ENCODE measurements at places on chromosomes 12 and 14.

- no peak for DNase-seq
Measured at GRCh38 chr12:71071536-71072097, 86.2 kb downstream of the TSPAN8 start.

DNA sequence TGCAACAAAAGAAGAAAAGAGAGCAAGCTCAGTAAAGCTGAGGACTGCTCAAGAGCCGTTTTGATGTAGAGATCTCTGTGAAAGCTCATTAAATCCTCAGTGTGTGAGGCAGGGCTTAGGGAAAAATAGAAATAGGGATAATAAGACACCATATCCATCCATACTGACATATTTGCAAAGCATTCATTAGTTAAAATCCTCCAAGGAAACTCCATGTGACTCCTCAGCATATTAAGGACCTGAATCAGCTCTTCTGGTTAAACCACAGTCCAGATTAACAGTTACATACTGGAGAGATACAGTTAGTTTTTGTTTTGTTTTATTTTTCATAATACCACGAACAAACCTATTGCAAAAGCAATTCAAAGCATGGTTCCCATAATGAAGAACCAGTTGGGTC lies 288.2 kb downstream of the PAWR start:
- no peak for DNase-seq

GRCh38 chr12:57724936-57725740 lies 13.4 kb downstream of the AGAP2 start:
- no peak for DNase-seq

DNA sequence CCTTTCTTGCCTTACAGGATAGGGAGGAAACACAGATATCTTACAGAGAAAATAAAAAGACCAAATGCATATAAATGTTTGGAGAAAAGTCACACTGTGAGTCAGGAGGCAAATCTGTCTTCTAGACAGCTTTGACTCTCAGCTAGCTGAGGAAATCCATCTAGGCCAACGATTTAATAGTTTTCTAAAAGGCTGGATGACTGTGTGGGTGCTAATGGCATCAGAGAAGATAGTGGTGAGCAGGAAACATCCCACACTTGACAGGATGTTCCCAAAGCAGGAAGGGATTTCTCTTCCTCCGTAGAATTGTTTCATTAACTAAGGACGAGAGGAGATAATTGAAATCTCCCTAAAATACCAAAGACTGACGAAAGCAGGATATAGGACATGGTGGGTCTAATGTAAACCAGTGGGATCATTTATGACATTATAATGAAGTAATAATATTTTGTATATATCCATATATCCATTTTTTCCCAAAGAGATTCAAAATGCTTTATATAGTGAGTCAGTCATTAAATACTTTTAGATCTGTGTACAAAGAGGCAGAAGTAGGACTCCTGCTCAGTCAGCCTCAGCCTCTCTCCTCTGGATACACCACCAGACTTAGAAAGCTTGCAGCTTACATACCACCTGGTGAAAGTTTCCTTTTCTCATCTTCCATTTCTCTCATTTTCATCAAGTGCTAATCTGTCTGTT lies 44.3 kb upstream of the PSMA6 start:
- no peak for DNase-seq

GRCh38 chr14:24080888-24081738 lies 9.8 kb downstream of the CPNE6 start:
- peak; percentile 87 for DNase-seq

- no peak for DNase-seq
Measured at GRCh38 chr12:10968765-10969456, 17.8 kb downstream of the TAS2R50 start.

DNA sequence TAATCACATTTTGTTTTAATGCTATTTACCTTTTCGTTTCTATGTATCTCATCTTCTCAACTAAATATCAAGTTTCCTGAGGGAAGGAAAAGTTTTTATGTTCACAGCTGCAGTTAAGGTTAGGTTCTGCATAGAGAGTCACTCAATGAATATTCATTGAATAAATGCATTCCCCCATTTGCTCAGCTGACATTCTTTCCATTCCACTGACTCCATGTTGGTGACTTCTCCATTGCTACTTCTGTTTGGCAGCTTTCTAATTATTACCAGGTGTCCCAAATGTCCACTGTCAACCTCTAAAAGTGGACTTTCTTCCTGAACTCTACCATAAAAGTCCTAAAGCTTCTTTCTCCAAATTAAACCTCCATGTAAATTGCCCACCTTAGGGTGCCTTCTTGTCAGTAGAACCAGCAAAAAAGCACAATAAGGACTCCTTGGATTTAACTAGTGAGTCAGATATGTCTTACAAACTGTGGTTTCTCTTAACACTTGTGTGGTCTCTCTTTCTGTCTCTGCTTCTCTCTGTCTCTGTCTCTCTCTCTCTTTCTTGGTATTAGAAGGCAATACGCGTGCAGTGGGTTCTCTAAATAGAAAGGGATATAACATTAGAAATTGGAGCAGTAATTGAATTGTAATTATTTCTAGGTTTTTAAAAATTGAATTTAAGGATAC lies 85.9 kb downstream of the TMEM117 start:
- no peak for DNase-seq

DNA sequence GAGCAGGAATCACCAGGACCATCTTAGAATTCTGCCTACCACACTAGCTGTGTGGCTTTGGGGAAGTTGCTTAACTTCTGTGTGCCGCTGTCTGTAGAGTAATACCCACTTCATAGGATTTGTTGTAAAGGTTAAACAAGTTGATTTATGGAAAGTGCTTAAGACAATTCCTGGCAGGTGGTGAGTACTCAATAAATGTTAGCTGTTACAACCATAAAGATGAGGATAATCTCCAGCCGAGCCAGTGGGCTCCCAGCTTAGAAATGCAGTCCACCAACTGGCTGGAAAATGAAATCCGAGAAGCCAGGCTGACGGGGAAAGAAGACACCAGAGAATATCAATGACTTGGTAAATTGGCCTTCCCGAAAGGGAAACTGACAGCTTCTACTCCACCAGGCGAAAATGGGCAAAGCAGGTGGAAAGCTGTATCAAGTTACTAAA lies 173.5 kb downstream of the CHST11 start:
- no peak for DNase-seq

DNA sequence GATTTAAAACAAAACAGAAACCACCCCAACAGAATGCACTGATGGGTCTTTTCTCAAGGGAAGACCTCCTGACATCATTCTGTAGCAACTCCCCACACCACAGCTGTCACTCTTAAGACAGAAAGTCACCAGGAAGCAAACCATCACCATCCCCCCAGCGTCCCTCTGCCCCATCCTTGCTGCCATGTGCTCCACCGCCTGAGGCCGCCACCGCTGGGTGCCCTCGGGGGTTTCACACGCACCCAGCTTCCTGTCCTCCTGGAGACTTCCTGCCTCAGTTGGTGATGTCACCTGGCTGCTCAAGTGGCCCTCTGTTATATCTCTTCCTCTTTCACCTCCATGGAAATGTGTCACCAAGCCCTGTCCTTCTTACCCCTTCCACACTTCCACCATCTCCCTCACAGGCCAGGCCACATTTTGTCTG lies 71.4 kb upstream of the GPR68 start:
- DNase-seq: no peak

GRCh38 chr14:93496856-93497741 lies 66.4 kb downstream of the UNC79 start:
- no peak for DNase-seq

GRCh38 chr12:12327802-12328201 lies 22.2 kb downstream of the MANSC1 start:
- DNase-seq: no peak

DNA sequence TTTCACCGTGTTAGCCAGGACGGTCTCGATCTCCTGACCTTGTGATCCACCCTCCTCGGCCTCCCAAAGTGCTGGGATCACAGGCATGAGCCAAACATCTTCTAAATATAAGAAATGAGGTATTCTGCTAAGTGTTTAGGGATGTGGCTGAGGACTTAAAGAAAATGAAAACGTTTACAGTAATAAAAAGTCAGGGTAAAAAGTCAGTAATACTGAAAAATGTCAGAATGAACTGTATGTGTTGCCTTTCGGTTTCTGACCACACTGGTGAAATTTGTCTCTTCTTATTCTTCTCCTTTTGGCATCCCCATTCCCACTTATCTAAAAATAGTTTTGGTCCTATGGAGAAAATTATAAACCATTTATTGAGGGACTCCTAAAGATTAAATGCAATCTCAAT lies 20.5 kb downstream of the TMEM116 start:
- no peak for DNase-seq

DNA sequence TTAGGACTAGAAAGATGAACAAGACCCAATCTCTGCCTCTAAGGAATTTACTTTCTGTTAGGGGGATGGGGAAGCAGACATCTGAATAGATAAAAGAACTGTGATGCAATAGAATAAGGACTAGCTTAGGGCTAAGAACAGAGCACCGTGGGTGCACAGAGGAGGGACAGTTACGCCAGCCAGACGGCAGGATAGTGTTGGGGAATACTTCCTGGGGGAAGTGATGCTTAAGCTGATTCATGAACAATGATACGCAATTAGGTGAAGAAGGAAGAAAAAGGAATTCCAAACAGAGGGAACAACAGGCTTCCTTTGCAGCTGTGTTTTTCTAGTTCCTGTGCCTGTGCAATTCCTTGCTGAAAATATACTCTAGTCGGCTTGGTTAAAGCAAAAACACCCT lies 501.1 kb downstream of the APAF1 start:
- DNase-seq: no peak

DNA sequence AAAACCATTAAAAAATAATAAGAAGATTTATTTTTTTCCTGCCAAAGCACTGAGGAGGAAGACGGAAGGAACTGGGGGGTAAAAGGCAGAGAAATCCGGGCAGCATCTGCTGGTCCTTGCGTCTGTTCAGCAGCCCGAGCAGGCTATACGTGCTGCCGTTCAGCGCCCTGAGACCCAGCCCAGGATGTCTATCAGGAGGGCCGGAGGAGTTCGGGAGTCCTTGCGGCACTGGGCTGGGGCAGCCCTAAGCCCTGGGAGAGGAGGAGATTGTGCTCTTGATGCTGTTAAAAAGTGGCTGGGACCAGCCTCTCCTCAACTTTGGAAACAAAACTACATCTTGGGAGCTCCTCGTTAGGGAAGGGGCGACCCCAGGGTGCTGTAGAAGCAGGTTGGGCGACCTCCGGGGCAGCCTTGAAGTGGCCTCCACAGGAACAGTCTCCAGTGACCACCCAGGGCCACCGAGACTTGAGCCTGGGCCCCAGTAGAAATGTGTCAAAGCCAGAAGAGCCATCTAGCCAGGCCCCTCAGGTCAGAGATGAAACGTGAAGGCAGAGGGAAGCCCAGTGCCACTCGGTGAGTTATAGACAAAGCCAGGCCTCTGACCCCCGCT lies 14.3 kb downstream of the PGF start:
- no peak for DNase-seq

- DNase-seq: no peak
Measured at GRCh38 chr12:6871052-6871957, 1.8 kb downstream of the SPSB2 start.

DNA sequence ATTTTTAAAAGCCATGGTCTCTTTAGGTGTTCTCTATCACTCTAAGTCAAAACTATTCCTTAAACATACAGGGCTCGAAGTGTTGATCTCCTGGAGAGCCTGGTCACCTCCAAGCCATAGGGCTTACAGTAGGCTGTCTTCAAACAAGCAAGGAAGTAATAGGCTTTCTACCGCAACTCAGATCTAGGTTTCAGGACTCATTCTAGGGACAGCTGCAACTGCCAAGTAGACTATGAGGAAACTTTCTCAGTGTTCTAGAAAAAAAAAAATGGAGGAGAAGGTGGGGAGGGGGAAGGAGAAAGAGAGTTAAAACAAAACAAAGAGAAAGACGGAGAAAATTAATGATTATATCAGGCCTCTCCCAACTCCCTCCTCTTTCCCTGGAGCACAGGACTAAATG lies 106.9 kb upstream of the ETV6 start:
- DNase-seq: no peak

DNA sequence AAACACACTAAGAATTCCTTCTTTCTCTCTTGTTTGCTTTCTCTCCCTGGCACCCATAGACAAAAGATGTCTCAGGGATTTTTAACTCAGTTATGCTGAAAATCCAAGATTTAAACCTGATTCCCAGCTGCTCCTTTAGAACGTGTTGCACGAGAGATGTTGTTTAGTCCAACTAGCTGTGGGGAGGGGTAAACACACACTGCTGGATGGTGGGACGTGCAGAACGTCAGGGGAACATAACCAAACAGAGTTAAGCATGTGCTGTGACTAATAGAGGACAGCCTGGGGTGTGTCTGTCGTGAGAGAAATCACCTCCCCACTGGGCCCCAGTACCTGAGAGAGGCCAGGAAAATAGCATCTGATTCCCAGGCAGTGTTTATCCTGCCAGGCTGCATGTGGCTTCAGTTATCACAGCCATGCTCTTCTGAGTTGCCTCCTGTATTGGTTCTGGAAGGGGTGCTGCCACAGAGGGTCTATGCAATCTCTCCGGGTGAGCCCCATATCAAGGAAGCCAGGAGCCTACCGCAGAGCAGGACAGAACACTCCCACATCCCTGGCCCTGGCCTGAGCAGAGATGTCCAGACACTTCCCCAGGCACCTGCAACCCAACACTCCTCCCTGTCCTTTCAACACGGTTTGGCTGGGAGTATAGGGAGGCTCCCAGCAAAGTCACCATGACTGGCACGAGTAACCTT lies 112.7 kb upstream of the EGLN3 start:
- DNase-seq: no peak

DNA sequence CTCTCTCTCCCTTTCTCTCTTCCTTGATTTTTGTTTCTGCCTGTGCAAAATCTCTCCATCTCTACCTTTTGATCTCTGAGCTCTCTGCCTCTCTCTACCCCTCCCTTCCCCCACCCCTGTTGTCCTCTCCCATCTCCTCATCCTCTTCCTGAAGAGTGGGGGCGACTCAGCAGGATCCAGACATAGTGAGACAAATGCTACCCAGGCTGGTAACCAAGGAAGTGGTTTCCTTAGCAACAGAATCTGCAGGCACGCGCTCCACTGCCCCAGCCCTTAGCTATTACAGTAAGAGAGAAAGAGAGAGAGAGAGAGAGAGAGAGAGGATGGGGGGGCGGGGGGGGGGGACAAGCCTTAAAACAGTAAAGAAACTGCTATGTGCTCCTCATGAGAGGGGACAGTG lies 85.6 kb downstream of the CMKLR1 start:
- DNase-seq: no peak

GRCh38 chr14:52473557-52473956 lies 78.7 kb downstream of the TXNDC16 start:
- no peak for DNase-seq

Data from glutamatergic neuron (in vitro differentiated cells).